ENCODE measurements at places on chromosomes 6 and 20.

GRCh38 chr6:110415086-110415916 is at the start of gene DDO:
TSS of gene DDO (minus strand) at chr6:110415575. CDS start at chr6:110413462, 2,113 bp downstream.
- DNase-seq: no peak

DNA sequence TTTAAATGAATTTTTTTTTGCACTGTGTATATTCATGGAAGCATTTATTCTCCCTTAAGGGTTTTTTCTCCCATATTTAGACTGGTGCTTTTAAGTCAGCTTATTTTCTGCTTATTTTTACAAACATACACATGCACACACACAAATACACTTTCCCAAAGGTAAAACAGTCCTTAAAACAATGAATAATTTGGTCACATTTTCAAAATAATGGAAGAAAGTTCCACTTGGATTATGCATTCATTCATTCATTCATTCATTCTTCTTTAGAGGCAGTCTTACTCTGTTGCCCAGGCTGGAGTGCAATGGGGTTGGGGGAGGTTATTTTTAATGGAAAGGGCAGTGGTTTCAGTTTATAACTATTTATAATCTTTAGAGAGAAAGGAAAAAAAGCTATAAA is 69.8 kb downstream of the STXBP5 start:
- no peak for DNase-seq

DNA sequence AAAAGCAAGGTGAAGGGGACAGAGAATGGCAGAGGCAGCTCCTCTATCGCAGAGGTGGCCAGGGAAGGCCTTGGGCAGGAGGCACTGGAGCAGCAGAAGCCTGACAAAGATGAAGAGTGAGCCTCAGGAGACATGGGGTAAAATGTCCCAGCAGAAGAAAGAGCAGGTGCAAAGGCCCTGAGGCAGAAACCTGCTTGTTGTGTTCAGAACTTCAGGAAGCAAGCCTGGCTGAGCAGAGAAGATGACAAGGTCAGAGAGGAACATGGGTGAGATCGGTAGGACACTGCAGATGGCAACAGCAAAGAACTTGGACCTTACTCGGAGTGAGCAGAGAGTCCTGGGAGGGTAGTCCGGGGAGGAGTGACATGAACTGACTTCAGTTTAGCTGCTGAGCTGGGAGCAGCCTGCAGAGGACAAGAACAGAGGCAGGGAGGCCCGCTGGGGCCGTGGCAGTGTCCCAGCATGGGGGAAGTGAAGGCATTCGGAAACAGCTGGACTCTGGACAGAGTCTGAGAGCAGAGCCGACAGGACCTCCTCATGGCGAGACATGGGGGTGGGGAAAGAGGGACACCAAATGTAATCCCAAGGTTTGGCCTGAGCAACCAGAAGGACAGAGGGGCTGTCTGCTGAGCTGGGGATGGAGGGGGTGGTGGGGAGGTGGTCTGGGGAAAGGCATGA is 106.3 kb downstream of the PREX1 start:
- no peak for DNase-seq

DNA sequence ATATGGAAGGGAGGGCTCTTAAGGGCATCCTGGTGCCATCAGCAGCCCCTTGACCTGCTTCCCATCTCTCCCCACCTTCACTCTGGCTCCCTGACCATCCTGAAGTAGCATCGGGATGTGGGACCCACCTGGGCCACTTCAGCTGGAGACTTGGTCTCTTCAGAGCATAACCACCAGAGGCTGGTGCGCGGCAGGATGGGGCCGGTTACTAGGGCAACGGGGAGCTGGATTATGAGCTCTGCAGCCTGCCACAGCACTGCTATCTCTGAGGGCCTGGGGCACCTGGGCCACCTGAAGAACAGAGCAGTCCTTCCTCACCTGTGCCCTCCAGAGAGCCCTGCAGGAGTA is 79.7 kb downstream of the SYNJ2 start:
- DNase-seq: no peak

GRCh38 chr6:13172291-13172690 is 156.0 kb downstream of the TBC1D7 start:
- no peak for DNase-seq

All from neuronal stem cell (in vitro differentiated cells).